ENCODE measurements at places on chromosomes 16 and 17.

GRCh38 chr17:65270499-65271253 is 133.5 kb downstream of the RGS9 start:
- no peak for DNase-seq

- DNase-seq, result no peak
Observed at GRCh38 chr17:37592291-37592690, 16.9 kb downstream of the SYNRG start.

GRCh38 chr16:9976601-9977000 is 205.6 kb downstream of the GRIN2A start:
- DNase-seq, result no peak

GRCh38 chr17:40531051-40531991 is 29.9 kb upstream of the TNS4 start:
- no peak for DNase-seq

DNA sequence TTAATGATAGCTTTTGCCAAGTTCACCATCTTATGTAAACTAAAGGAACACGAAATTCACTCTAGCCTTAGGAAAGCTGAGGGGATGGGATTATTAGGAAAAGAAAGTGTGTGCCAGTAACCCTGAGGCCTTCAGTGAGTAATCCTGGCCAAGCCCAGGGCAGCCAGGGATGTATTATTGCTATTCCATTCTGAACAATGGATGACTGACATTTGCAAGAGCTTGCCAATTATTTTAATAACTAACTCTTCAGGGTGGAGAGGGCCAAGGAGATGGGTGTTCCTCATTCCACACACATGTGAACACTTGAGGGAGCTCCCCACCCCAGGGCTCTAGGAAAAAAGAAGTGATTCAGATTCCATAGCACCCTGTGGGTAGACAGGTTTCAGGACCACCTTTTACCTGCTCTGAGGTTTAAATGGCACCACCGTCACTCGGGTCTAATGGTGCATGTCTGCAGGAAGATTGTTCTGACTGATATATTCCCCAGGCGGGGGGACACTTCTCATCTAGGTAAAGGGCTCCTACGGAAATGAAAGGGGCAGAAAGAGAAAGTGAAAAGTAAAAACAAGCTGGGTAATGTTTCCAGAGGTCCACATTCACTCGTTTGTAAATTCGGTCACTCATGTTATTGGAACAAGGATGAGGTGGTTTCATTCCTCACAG is 41.5 kb downstream of the TK2 start:
- DNase-seq, result no peak

- DNase-seq, result no peak
Observed at GRCh38 chr17:73365906-73366623, 54.3 kb upstream of the CDC42EP4 start.

- DNase-seq, result peak; percentile 80
Observed at GRCh38 chr17:44219616-44220212, at the start of gene UBTF. Gene UBTF (minus strand): TSS chr17:44219675. CDS start chr17:44218229, 1,446 bp downstream.

DNA sequence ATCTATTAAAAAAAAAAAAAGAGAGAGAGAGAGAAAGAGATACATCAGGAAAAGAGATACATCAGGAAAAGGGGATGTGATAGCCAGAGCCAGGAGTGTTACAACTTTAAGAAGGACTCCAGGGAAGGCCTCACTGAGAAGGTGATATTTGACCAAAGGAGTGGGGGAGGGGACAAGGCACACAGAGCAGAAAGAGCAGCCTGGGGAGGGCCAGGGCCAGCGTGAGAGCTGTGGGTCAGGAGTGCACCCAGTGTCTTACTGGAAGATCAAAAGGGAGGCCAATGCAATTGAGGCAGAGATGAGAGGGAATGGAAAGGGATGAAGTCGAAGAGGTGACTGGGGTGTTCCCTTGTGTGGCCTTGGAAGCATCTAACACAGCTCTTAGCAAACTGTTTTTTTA is 7.7 kb downstream of the ASPHD1 start:
- DNase-seq, result no peak

DNA sequence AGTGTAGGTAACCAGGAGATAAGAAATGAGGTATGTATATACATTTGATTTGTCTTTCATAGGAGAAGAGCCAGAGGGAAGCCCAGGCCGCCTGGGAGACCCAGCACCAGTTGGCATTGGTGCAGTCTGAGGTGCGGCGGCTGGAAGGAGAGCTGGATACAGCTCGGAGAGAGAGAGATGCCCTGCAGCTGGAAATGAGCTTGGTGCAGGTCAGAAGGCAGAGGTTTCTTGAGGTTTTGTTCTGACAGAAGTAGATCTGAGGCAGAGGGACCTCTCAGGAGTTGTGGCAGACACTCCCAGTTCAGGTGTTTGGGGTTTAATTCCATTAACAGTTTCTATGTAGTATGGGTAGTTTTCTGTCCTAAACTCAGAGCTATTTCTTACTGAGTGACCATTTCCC is 8.0 kb downstream of the CNTROB start:
- no peak for DNase-seq

- no peak for DNase-seq
Observed at GRCh38 chr16:14180481-14180944, 109.4 kb downstream of the MRTFB start.

- no peak for DNase-seq
Observed at GRCh38 chr16:68074850-68075555, 10.2 kb upstream of the NFATC3 start.

- no peak for DNase-seq
Observed at GRCh38 chr17:40960144-40960543, 6.6 kb downstream of the KRT39 start.

GRCh38 chr16:28167221-28167620 is 44.5 kb downstream of the XPO6 start:
- no peak for DNase-seq

- no peak for DNase-seq
Observed at GRCh38 chr16:56310690-56311089, 114.7 kb downstream of the AMFR start.

GRCh38 chr16:11056993-11057649 is 112.8 kb downstream of the CLEC16A start:
- no peak for DNase-seq

DNA sequence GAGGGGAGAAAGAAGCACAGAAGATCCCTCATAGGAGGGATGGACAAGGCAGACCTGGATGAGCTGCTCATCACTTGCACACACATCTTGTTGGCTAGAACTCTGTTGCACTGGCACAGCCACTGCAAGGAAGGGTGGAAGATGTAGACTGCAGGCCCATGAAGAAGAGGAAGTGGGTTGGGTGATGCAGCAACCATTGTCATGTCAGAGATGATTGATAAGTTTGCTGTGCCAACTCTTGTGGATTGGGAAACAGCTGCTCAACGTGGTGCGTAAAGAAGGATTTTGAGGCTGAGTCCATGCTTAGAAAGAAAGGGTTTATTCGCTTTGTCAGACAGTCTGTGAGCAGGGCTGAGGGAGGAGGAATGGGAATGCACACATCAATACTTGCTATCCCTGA is 161.4 kb upstream of the MPHOSPH6 start:
- no peak for DNase-seq

GRCh38 chr17:27928587-27928986 is 35.4 kb upstream of the LYRM9 start:
- no peak for DNase-seq

DNA sequence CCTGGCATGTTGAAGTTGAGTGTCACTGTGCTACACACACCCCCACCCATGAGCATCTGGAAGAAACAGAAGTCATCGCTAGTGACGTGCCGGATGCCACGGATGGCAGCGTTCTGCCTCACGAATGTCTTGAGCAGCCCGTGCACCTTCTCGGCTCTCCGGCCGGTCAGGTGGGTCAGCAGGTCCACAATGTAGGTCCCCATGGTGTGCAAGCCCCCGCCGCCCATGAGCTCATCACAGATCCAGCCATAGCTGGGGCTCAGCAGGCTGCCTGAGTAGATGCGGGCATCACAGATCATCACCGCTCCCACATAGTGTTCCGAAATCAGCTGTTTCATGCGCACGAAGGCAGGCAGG is 8.9 kb downstream of the C16orf86 start:
- DNase-seq, result no peak

- no peak for DNase-seq
Observed at GRCh38 chr17:3918372-3919122, 2.3 kb upstream of the P2RX1 start.

- no peak for DNase-seq
Observed at GRCh38 chr17:391850-392249, 39.2 kb upstream of the RPH3AL start.

DNA sequence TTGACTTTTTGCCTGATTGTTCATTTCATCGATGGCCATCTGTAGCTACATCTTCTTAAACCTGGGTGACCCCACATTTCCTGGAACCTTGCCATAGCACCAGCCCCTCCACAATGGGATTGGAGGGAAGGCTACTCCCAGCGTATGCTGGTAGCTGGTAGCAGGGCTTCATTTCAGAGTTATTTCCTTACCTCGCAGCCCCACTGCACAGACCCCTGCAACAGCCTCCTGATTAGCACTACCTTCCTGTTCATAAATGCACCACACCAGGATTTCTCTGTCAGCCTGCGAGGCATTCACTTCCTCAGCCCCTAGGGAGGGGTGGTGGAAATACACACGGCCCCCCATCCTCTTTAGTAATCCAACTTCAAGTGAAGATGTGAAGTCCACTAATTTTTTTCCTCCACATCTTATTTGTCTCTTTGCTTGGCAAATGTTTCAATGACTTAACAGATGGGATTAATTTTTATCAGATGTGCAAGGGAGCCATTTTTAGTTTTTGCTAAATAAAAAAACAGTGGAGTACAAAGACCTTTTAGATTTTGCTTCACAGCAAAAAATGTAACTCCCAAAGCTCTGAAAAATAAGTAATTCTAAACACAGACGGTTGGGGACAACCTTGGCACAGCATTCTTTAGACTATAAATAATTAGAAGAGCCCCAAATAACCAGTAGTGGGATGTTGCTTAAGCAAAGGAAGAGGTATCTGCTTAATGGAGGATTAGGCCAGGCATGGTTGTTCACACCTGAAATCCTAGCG is 76.6 kb downstream of the CLEC16A start:
- peak; percentile 68 for DNase-seq

GRCh38 chr17:29449865-29450671 is 59.9 kb downstream of the TAOK1 start:
- no peak for DNase-seq

DNA sequence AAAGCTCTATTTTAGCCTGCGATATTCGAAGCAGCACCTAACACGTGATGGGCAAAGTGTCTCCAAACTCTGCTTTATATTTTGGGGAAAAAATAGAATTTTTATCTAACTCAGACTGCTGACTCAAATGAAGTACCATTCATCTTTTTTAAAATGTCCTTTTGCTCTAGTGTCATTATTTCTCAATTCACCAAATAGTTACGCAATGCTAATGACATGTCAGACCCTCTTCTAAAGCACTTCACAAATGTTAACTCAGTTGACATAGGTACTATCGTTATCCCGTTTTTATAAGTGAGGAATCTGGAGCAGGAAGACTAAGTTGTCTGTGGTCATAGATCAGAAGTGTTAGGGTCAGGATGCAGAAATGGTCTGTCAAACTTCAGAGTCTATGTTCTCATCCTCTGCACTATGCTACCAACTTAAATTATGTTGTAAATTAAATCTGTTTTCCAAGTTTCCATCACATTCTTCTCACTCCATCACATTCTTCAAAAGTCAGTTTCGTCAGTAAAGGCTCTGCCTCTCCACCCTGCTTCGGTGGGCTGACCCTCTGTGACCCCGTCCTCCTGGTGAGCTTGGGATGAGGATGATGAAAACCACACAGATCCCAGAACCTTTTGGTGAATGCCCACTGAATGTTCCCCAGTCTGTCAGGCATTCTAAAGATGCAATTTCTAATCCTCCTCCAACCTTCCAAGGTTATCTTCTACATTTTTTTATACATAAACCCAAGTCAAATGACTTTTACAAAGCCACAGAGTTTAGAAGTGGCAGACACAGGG is 102.8 kb downstream of the ADAMTS18 start:
- DNase-seq, result peak; percentile 27

DNA sequence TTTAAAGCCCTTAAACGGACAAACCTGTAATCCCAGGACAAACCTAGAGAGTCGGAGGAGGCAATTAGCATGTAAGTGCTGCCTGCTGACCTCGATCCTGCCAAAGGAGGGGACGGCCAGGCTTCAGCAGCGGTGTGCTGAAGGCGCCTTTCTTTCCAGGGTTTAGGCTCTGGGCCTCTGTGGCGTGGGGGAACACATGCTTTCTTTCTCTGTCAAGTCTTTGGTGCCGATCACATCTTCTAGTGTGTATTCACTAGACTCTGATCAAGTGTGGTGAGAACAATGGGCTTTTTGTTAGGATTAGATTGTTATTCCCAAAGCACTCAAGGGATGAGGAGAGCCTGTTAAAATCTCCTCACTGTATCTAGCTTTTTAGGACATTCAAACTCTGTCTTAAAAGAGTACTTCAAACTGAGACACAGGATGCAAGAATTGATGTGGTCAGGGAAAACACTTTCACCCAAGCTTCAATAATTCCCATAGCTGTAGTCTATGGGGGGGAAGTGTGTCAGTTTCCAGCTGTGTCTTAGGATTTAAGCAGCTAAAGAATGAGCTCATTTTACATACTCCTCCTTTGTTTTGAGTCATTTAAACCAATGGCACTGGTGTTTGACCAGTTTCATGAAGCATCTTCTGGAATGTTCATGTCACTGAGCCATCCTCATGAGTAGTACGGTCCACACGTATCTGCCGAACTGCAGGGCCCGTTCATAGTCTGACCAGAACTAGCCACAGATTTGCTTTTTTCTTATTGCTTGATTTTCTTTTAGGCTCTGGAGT is 51.2 kb downstream of the RPA1 start:
- no peak for DNase-seq

GRCh38 chr17:44959821-44960531 is 8.1 kb downstream of the C1QL1 start:
- no peak for DNase-seq

DNA sequence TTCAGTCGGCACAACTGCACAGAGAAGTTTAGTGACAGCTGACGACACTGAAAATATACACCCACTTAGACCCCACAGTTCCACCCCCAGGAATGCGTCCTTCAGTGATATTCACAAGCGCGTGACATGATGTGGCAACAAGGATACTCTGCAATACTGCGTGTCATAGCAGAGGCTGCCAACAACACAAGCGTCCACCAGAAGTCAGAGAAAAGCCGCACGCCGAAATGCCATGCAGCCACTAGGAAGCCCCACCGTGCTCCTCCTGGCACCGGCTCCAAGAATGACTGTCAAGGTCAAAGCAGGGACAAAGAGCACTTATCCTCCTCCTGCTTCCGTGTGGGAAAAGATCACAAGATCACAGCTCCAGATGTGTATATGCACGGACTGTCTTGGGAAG is 3.5 kb downstream of the ATP2A3 start:
- no peak for DNase-seq

DNA sequence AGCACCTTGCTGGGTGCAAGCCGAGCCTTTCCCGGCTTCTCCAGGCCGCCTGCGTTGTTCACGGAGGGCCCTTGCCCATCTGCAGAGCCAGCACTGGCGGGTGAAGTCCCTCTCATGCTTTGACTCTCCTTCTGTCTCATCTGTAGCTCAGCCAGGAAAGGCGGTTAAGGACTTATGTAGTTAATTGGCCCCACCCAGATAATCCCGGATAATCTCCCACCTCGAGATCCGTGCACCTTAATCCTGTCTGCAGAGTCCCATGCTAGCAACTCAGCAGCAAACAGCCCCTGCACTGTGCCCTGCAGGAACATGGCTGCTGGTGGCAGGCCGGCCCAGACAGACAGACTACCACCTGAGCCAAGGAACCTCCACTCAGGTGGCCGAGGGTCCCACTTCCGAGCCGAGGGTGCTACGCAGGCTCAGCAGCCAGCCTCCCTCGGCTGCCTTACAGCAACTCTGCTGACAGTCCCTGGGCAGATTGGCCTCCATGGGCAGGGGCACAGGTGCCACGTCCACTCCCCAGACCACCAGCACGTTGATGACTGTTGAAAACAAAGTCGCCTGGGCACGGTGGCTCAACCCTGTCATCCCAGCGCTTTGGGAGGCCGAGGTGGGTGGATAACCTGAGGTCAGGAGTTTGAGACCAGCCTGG is 16.9 kb downstream of the RAB40C start:
- no peak for DNase-seq

GRCh38 chr17:78748048-78748729 is 33.9 kb downstream of the CYTH1 start:
- no peak for DNase-seq

All from fibroblast of upper back skin (primary cell).